ENCODE measurements at places on chromosomes 4 and X.
A peak's percentile ranks its signal among the peaks of the same experiment; 100 is the strongest.

- peak; percentile 0 for DNase-seq
Measured at GRCh38 chrX:51496501-51497291, at the start of gene NUDT11. TSS of gene NUDT11 (minus strand) at chrX:51496592. CDS start at chrX:51496444, 148 bp downstream.

DNA sequence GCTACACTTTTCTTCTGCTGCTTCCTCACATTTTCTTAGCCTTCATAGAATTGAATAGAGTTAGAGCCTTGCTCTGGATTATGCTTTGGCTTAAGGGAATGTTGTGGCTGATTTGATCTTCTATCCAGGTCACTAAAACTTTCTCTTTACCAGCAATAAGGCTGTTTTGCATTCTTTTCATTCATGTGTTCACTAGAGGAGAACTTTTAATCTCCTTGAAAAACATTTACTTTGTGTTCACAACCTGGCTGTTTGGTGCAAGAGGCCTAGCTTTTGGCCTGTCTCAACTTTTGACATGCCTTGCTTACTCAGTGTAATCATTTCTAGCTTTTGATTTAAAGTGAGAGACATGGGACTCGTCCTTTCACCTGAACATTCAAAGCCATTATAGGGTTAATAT lies 87.7 kb upstream of the RAB40AL start:
- DNase-seq = no peak

GRCh38 chr4:8304827-8305695 lies 35.5 kb downstream of the HTRA3 start:
- DNase-seq = no peak

DNA sequence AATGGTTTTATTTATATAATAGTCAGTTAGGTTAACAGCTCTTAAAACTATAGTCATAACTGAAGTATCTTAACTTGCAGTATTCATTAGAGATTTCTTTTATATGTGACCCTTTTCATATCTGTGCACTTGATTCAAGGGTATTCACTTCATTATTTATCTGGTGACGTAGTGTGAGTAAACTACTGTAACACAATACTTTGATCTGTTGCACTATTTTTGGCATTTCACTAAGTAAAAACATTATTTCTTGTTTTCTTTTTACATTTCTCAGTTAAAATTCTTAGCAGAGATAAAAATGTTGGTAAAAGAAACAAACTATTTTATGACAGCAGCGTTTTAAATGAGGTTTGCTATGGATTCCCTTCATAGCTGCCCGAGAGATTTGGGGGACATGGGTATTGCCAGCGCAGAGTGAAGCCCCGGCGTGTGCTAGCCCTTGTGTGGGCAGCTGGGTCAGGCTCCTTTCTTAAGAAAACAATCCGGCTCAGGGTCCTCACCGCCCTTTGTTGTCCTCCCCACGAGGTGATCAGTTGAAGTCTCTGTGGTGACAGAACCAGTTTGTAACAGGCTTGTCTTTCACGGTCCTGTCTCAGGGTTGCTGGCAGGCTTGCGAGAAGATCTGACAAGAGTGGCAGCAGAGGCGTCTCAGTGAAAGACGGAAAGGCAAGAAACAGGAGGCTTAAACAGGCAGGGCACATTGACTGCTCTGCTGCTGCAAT lies 293.4 kb downstream of the BMPR1B start:
- DNase-seq = no peak

DNA sequence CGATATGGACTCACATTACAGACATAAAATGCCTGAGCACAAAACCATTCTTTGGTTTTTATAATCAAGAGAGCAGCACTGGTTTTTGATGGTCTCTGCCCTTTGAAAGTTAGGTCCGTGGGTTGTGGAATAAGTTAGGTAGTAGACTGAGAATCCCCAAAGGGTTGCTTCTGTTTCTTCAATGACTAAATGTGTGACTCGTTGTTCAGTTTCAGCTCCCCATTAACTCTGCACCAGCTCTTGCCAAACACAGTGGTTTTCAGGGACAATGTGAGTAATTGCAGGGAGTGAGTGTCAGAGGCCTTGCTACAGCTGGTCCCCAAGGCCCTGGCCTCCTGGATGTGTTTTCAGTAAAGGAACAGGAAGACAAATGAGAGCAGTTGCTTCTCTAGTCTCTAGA lies 24.8 kb downstream of the SMIM20 start:
- no peak for DNase-seq

GRCh38 chrX:153765138-153766079 lies 1.4 kb downstream of the PLXNB3 start:
- DNase-seq = no peak

GRCh38 chrX:7316887-7317286 lies 168.9 kb upstream of the PUDP start:
- DNase-seq = no peak

DNA sequence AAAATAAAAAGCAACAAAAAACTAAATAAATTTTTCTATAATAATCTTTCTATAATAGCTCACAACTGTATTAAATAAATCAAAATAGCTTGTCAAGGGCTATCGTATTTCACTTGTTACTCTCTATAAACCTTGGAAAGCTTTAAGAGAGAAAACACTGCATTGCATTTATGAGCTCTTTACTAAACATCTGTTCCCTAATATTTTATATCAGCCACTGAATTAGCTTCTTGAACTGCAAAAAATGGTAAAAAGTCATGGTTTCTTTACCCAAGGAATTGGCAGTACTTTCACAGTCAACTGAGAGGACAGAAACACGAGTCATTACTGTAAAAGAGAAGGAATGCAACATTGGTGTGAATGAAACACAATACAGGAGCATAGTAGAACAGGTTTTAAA lies 671.2 kb downstream of the PCDH18 start:
- no peak for DNase-seq

DNA sequence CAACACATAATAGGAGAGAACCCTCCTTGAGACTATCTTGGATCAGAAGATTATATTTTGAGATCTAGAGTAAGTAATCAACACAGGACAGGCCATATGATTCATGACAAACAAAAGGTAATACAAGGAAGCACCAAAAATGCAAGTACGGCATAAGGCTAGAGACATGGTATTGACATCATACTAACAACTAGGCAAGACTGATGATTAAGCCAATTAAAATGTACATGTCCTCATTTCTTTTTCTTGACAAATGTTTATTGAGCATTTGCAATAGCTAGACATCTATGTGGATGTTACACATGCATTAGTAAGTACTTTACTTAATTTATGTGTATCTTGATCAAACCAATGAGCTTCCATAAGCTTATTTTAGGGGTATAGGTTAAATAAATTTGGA lies 695.7 kb upstream of the GALNTL6 start:
- no peak for DNase-seq

- no peak for DNase-seq
Measured at GRCh38 chr4:182449930-182450439, 206.8 kb downstream of the TENM3 start.

DNA sequence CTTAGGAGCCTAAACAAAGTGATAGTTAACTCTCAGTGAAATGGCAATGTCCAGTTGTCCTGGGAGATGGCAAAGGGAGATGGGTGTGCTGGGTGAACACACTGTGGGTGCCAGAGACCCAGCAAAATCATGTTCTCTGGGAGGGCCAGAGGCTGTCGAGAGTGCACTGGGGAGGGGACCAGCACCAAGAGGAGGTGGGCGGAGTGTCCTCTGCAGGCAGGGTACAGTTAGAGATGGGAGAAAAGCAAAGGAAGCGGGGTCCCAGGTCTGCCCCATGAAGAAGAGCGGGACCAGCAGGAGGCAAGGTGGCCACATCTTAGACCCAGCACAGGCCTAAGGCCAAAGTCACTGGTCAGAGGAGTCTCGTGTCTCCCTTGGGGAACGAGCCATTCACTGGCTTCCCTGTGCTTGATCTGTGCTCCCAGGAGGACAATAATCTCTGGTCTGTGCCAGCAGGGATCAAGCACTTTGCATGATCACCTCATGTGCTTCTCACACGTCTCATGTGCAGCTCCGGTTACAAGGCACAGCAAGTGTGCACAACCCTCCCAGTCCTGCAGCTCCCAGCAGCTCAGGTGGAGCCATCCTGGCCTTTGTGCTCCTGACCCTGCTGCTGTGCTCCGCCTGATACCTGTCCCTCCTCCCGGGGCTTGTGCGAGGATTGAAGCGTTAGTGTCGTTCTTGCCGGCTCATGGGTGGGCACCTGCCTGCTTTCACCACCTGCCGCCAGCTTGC lies 100.9 kb downstream of the FAM53A start:
- no peak for DNase-seq

GRCh38 chr4:126954537-126955291 lies 678.0 kb upstream of the INTU start:
- no peak for DNase-seq

- no peak for DNase-seq
Measured at GRCh38 chr4:173461170-173461569, 62.3 kb upstream of the SCRG1 start.

GRCh38 chr4:74624351-74625151 lies 169.8 kb downstream of the BTC start:
- DNase-seq = peak; percentile 63

- DNase-seq = no peak
Measured at GRCh38 chr4:70759126-70759525, 37.4 kb downstream of the RUFY3 start.

GRCh38 chr4:137519406-137519805 lies 12.9 kb downstream of the PCDH18 start:
- DNase-seq = no peak

- DNase-seq = peak; percentile 3
Measured at GRCh38 chr4:149823769-149824221, 8.2 kb upstream of the IQCM start.

DNA sequence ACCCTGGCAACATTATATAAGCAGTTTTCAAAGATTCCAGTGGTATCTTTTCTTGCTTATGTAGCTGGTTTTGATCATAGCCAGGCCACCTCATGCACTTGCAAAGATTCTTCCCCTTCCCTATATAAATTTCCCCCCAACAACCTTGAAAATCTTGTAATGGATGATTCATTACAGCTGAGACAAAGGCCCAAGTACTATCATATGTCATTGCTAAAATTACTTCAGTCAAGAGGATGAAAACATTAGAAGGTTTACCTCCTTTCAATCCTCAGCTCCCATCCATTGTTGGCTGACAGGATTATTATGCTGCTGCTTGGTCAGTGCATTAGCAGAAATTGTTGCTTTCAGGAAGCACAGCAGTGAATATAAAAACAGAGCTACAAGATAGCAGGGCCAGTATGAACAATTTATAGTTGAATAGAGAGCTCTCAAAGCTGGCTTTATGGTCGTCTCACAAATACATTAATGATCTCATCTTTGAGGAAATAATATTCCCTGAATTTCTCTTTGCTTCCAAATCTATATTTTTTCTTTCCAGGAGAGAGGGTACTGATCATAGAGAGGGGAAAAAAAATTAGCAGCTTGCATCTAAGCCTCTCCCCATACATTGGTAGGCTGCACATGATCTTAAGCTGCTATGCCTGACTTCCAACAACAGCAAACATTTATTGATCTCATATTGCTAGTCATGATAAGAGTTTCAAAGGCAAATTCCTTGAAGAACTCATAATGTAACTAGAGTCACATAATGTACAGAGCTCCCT lies 7.7 kb upstream of the ARHGEF38 start:
- DNase-seq = no peak

DNA sequence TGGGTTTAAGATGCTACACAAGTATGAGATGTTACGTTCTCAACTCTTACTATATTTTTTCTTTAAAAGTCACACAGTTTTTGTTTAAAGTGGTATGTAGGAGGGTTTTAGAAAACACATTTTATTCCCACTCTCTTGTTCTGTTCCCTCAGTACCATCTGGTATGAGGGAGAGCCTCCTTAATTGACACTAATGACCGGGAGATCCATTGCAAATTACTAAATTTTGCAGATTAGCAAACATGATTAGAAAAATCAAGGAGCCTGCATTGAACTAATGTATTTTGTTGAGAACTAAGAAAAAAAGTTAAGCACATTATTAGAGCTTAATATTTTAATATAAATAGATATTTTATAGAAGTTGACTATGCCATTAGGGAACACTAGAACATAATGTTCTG lies 87.3 kb upstream of the UNC5C start:
- no peak for DNase-seq

DNA sequence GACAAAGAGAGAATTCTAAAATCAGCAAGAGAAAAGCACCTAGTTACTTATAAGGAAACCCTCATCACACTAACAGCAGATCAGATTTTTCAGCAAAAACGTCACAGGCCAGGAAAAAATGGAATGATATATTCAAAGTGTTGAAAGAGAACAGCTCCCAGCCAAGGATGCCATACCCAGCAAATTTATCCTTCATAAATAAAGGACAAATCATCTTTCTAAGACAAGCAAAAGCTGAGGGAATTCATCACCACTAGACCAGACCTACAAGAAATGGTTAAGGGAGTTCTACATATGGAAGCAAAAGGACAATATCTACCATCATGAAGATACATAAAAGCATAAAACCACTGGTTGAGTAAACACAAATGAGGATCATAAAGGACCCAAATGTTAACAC lies 53.6 kb downstream of the MANBA start:
- DNase-seq = no peak

Measured in SW 1271 (cell line).